T-cell (primary cell): ENCODE measurements at places on chromosomes 3 and 15.
A peak's percentile ranks its signal among the peaks of the same experiment; 100 is the strongest.

- no peak overlapping the region for H3K4me3 ChIP-seq
- DNase-seq = no peak
- H3K4me1 ChIP-seq = peaks cover 35% of the 10 kb centered on the region
- peaks cover 30% of the 10 kb centered on the region for H3K27me3 ChIP-seq
- H3K36me3 ChIP-seq = no peaks in the 10 kb centered on the region
- no peak overlapping the region for H3K27ac ChIP-seq
These were observed 23.6 kb upstream of the KLF13 start for GRCh38 chr15:31302778-31303725.

DNA sequence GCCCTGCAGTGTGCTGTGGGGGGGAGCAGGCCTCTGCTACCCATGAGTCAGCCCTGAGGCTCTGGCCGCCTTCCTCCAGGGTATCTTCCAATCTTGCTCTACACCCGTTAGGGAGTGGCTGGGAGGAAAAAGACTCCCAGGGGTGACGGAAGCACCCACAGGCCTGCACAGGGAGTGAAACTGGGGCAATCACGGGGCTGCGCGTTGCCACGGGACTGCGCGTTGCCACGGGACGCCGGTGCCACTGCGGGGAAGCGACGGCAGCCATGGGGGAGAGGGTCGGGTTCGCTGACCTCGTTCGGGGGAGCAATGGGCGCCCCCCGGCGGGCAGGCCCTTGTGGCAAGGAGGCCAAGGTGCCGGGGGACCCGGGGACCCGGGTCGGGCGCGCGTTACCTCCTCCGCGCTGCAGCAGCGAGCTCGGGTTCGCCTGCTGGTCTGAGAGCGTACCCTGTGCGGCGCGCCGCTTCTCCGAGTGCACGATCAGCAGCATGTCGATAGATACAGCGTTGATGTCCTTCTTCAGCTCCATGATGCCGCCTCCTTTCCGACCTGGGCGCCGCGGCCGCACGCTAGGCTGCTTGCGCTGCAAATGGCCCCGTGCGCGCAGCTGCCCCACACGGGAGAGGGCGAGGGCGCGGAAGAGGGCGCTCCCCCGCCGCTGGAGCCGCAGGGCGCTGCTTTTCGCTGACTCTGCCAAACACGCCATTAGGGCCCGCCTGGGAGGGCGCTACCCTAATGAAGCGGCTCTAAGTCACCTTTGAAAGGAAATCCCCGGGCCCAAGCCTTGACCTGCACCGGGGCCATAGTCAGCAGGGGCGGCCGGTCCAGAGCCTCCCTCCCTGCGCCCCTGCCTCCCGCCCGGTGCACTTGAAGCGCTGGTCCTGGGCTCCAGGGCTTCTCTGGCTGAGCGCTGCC lies at the start of gene KY:
Gene KY, minus strand, starts transcription at position 592 of the 916 bp plus-strand sequence. Its CDS starts 62 bp downstream, at position 530.
- no peaks in the 10 kb centered on the region for H3K36me3 ChIP-seq
- H3K27me3 ChIP-seq = peaks cover 31% of the 10 kb centered on the region
- DNase-seq = no peak
- no peak within 1 kb of the TSS for H3K27ac ChIP-seq

- no peaks in the 10 kb centered on the region for H3K27me3 ChIP-seq
- no peaks in the 10 kb centered on the region for H3K4me1 ChIP-seq
- DNase-seq = no peak
- H3K36me3 ChIP-seq = no peaks in the 10 kb centered on the region
- H3K27ac ChIP-seq = no peak overlapping the region
These were observed 283.3 kb upstream of the ROBO2 start for GRCh38 chr3:76756577-76756976.

- no peak for DNase-seq
- no peaks in the 10 kb centered on the region for H3K36me3 ChIP-seq
- H3K4me3 ChIP-seq = no peak overlapping the region
These were observed 8.3 kb upstream of the UBE2E1 start for GRCh38 chr3:23797491-23797890.

GRCh38 chr3:172176061-172176770 lies 136.8 kb downstream of the FNDC3B start:
- no peaks in the 10 kb centered on the region for H3K27me3 ChIP-seq
- DNase-seq = no peak
- H3K4me1 ChIP-seq = no peaks in the 10 kb centered on the region
- no peaks in the 10 kb centered on the region for H3K36me3 ChIP-seq
- H3K4me3 ChIP-seq = no peak overlapping the region

DNA sequence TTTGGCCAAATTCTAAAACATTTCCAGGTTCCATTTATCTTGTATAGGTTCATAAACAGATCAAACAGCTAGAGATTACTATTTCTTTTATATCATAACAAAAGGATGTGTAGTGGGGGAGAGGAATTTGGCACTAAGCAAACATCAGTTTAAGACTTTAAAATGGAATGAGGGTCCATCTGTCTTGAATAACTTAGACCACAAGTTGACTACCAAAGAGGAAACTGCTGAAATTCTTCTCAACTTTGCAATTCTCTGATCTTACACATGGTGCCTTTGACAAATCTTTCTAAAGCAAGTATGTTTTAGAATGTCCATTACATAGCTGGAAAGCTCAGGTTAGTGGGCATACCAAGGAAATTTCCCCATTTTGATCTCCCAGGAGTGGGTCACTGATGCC lies 140.5 kb upstream of the ADAMTS9 start:
- no peaks in the 10 kb centered on the region for H3K4me1 ChIP-seq
- no peak for DNase-seq
- no peaks in the 10 kb centered on the region for H3K36me3 ChIP-seq
- H3K27me3 ChIP-seq = no peaks in the 10 kb centered on the region
- H3K4me3 ChIP-seq = no peak overlapping the region

DNA sequence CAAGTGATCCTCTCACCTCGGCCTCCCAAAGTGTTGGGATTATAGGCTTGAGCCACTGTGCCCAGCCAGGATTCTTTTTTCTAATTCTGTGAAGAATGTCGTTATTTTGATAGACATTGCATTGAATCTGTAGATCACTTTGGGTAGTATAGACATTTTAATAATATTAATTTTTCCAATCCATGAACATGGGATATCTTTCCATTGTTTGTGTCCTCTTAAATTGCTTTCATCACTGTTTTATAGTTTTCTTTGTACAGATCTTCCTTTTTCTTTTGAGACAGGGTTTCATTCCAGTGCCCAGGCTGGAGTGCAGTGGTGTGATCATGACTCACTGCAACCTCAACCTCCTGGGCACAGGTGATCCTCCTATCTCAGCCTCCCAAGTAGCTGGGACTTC lies 11.6 kb upstream of the KCTD6 start:
- no peaks in the 10 kb centered on the region for H3K27me3 ChIP-seq
- no peak for DNase-seq
- no peak overlapping the region for H3K27ac ChIP-seq
- no peaks in the 10 kb centered on the region for H3K36me3 ChIP-seq
- H3K4me3 ChIP-seq = no peak overlapping the region

GRCh38 chr3:157832588-157832987 lies 273.6 kb downstream of the SHOX2 start:
- no peak overlapping the region for H3K4me3 ChIP-seq
- DNase-seq = no peak
- no peaks in the 10 kb centered on the region for H3K36me3 ChIP-seq
- no peak overlapping the region for H3K27ac ChIP-seq
- H3K4me1 ChIP-seq = no peaks in the 10 kb centered on the region
- no peaks in the 10 kb centered on the region for H3K27me3 ChIP-seq

- H3K4me1 ChIP-seq = peaks cover 5% of the 10 kb centered on the region
- no peak for DNase-seq
- no peaks in the 10 kb centered on the region for H3K36me3 ChIP-seq
- H3K4me3 ChIP-seq = no peak overlapping the region
These were observed 43.4 kb upstream of the IGF1R start for GRCh38 chr15:98604983-98605382.

DNA sequence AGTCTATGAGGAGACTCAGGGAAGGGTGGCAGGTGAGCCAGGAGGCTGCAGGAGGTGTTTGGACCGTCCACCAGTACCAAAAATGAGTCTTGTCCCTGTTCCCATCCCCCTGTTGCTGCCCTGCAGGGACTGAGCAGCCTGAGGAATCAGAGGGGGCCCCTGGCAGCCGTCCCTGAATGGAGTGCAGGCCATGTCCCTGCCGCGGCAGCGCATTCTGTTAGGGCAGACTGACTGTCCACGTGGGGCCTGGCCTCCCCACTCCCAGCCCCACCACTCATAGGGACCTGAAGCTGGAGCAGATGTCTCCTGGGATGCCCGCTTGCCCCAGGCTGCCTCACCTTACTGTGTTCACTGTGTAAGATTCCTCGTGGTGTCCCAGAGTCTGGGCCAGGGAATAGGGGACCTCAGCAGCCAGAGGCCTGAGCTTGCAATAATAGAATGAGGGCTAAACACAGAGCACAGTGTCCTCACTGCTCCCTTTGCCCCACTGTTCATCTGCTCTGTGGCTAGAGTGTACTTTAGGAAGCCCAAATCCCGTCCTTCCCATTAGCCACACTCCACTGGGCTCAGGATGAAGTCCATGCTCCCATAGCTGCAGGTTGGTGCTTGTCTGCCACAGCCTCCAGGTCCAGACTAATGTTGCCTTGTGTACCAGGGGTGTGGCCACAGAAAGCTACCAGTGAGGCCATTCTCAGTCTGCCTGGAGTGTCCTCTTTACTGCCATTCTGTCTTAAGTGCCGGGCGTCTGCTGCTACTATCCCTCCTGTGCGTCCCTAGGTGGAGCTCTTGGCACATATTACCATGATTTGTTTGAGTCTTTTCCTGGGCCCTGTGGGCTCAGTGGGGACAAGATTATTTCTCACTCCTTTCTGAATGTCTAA lies 63.2 kb downstream of the HCN4 start:
- H3K36me3 ChIP-seq = no peaks in the 10 kb centered on the region
- H3K27me3 ChIP-seq = no peaks in the 10 kb centered on the region
- H3K4me1 ChIP-seq = no peaks in the 10 kb centered on the region
- H3K4me3 ChIP-seq = no peak overlapping the region

DNA sequence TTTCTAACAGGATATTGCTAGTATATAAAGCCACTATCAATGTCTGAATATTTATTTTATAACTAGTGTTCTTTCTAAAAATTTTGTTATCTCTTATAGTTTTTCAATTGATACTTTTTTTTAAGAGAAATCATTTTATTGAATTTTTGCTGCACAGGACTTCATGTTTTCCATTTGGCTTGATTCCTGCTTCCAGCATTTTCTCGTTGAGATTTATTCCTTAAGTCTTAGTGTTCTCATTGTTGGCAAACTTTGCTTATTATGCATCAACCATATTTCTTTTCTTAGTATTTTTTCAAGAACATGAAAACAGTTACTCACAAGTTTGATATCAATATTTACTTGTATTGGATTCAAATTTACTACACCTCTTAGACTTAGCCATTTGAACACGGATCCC lies 113.4 kb downstream of the UNC13C start:
- H3K36me3 ChIP-seq = no peaks in the 10 kb centered on the region
- no peaks in the 10 kb centered on the region for H3K27me3 ChIP-seq
- no peak overlapping the region for H3K4me3 ChIP-seq
- DNase-seq = no peak

GRCh38 chr15:65056106-65056505 lies 10.9 kb downstream of the SLC51B start:
- peaks cover 3% of the 10 kb centered on the region for H3K36me3 ChIP-seq
- no peak for DNase-seq

GRCh38 chr3:45597171-45597570 lies 2.6 kb downstream of the LIMD1 start:
- DNase-seq = no peak
- peaks cover 49% of the 10 kb centered on the region for H3K4me1 ChIP-seq
- H3K27ac ChIP-seq = no peak overlapping the region
- no peaks in the 10 kb centered on the region for H3K27me3 ChIP-seq
- no peak overlapping the region for H3K4me3 ChIP-seq

DNA sequence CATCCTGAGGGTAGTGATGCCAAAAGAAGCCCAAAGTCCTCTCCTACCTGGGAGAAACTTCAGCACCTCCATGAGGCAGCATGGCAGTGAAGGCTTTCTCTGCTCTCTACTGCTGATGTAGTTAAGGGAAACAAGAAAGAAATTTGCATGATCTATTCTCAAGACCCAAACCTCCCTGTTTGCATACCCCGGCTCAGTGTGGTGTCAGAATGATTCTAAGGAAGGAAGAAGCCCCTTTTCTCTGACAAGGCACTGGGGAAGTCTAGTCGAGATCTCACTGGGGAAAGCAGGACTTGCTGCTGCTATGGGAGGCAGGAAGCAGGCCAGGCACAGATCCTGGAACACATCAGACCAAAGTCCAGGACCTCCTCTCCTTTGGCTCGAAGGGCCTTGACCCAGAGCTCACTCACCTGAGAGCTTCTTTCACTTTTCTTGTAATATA lies 89.4 kb upstream of the ICE2 start:
- no peak for DNase-seq
- H3K27ac ChIP-seq = peak overlapping the region; percentile 80
- no peak overlapping the region for H3K4me3 ChIP-seq
- no peaks in the 10 kb centered on the region for H3K36me3 ChIP-seq
- H3K4me1 ChIP-seq = peaks cover 70% of the 10 kb centered on the region

- no peak overlapping the region for H3K27ac ChIP-seq
- peaks cover 2% of the 10 kb centered on the region for H3K4me1 ChIP-seq
- no peaks in the 10 kb centered on the region for H3K27me3 ChIP-seq
- H3K36me3 ChIP-seq = no peaks in the 10 kb centered on the region
- H3K4me3 ChIP-seq = no peak overlapping the region
These were observed 14.0 kb downstream of the DAPK2 start for GRCh38 chr15:64032329-64032728.

DNA sequence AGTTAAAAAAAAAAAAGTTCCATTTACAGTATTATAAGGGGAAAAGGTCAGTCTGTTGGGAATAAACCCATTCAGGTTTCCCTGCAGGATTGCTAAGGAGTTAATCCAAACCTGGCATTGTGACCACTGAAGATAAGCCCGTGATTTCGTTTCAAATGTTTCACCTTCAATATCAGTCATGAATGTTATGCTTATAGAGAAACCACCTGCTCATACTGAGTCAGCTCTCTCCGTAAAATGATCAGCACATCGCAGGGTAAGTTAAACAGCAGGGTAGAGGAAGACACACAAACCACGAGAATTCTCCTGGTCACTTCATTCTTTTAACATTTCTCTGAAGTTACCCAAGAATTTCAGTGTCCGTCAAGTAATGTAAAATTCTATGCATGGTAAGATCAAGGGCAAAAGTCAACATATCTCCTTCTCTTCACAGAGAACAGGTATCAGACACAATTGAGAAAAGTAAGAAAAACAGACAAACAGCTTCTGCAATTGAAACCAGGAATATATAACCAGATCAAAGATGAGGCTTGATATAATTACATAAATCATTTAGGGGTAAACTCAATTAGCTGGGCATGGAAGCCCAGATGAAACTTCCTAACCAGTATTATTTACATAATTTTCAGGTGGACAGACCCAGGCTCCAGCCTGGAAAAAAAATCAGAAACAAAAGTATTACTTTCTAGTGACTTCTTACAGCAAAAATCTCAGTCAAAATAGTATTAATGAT lies 67.6 kb upstream of the ARHGEF3 start:
- DNase-seq = no peak
- peaks cover 6% of the 10 kb centered on the region for H3K4me1 ChIP-seq
- H3K4me3 ChIP-seq = no peak overlapping the region
- no peaks in the 10 kb centered on the region for H3K27me3 ChIP-seq
